Placental epithelial cell (primary cell): ENCODE measurements at places on chromosomes 2 and 18. TPM values are rescaled to one million over a fixed set of nuclear protein-coding genes. Genes with fewer than 3 reads are reported as not detected.

POTEJ gene
- not detected in 2 replicates for total RNA-seq

NEU2 gene
- total RNA-seq: 0.76 TPM in 1 of 2 replicates, not detected in the other

GALNT13 gene
- 7.5 and 48.7 TPM in 2 replicates for total RNA-seq

SERPINB11 gene
- total RNA-seq: not detected in 2 replicates

PLEK gene
- not detected in 2 replicates for total RNA-seq
